ENCODE measurements at places on chromosomes 1 and 21.

DNA sequence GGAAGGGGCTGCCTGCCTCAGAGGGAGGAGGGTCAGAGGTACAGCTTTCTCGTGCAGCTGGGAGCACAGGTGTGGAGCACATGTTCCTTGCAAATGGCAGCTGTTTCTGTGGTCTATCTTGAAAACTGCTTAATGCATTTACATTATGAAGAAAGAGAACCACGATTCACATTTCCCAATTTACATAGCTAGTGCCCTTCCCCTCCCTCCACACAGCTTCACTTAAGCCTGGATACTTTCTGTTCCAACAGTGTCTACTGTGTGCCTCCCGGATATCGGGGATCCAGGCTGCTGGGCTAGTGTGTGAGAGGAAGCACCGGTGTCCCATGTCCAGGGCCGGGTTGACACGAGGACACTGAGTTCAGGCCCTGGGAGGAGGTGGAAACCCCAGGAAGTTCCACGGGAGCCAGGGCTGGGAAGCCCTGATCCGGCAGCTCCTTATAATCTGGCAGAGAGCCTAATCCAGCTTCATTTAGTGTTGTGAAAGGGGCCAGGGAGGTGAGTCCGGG lies 31.6 kb downstream of the TMCC2 start:
- DNase-seq = no peak

DNA sequence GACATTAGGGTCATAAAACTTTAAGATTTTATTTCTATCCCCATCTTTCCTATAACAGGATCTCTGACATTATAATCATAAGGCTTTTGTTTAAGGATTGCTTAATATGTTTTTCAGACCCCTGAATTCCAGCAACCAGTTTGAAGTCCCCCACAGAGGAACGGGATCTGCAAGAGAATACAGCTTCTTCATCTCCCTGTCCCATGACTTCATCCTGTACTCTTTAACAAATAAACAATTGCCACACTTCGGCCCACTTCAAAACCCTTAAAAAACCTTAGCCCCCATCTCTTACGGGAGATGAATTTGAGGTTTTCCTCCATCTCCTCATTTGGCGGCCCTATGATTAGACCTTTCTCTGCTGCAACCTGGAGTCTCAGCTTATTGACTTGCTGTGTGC lies 35.8 kb downstream of the TESK2 start:
- no peak for DNase-seq

GRCh38 chr1:17397910-17398695 lies 26.1 kb downstream of the PADI6 start:
- DNase-seq = no peak

- DNase-seq = peak; percentile 57
These were observed 35.8 kb downstream of the EVI5 start for GRCh38 chr1:92749024-92749634.

- DNase-seq = peak; percentile 92
These were observed 16.3 kb downstream of the BATF3 start for GRCh38 chr1:212683357-212683722.

DNA sequence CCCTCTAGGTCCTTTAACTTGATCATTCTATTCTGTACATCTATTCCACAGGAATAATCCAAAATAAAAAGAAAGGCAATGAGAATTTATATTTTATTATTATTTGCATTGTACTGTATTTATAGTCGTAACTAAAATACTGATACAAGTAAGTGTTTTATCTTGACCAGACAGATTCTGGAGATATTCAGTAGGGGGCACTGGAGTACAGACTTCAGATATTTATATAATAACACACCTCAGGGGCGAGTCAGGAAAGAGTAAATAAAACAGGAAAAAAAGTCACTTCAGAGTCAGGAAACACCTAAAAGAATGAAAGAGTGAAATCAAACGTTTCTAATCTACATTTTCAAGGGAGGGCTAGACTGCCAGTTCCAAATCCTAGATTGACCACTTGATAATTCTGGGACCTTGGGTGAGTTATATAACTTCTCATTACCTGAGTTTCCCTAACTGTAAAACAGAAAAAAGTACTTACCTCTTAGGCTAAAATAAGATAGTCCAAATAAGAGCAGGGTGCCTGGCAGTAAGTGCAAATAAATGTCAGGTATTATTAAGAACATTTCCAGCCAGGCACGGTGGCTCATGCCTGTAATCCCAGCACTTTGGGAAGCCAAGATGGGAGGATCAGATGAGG lies 31.1 kb upstream of the MTF1 start:
- DNase-seq = peak; percentile 30

DNA sequence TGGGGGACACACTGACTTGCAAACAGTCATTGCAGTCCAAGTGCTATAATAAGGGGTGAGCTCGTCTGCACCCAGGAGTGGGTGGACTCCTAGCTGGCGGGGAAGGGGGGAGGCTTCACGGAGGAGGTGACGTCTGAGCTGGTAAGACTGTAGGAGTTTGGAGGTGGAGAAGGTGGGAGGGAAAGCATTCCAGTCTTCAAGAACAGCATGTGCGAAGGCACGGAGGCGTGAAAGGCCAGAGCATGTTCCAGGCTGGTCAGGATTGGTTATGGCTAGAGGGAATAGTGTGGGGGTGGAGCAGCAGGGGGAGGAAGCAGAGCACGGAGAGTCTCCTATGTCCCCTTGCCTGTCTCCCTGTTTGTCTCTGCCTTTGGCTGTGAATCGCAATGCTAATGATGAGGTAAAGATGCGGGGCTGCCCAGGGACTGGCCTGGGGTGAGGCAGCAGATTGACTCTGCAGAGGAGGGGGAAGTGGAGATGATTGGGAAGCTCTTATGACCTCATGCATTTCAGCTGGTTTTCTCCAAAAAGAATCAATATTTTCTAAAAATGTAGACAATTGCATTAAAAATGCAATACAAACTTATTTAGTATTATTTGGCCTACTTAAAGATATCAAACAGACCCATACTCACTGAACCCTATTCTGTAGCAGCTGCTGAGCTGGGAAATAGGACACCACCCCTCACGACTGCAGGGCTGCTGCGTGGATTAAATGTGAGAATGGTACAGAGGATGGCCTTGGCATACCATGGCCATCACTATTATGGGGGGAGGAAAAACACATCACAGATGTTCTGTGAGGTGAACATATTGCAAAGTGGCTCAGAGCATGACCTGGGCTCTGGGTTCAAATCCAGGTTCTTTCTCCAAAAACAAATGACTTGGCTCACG lies 2.6 kb upstream of the ZNF436 start:
- no peak for DNase-seq

DNA sequence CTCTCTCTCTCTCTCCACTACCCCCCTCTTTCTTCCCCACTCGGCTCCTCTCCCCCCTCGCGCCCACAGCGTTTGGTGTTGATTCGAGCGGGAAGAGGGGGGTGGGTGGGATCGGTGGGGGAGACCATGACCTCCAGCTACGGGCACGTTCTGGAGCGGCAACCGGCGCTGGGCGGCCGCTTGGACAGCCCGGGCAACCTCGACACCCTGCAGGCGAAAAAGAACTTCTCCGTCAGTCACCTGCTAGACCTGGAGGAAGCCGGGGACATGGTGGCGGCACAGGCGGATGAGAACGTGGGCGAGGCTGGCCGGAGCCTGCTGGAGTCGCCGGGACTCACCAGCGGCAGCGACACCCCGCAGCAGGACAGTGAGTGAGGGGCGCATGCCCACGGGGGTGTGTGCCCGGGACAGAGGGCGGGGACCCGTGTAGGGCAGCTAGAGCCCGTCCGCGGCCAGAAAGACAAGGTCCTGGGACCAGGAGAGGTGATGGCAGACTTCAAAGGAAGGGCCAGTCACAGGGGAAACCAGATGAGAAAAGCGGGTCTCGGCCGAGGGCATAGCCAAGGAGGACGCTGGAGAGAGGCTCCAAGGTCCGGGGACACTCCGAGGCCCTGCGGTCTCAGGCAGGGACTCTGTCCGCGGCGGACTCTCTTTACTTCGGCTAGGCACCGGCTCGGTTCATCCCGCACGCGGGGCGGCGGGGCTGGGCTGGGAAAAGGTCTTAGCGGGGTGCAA lies at the start of gene PRRX1:
Gene PRRX1, plus strand, starts transcription at position 39 of the 735 bp plus-strand sequence. Its CDS starts 88 bp downstream, at position 127.
- DNase-seq = no peak

DNA sequence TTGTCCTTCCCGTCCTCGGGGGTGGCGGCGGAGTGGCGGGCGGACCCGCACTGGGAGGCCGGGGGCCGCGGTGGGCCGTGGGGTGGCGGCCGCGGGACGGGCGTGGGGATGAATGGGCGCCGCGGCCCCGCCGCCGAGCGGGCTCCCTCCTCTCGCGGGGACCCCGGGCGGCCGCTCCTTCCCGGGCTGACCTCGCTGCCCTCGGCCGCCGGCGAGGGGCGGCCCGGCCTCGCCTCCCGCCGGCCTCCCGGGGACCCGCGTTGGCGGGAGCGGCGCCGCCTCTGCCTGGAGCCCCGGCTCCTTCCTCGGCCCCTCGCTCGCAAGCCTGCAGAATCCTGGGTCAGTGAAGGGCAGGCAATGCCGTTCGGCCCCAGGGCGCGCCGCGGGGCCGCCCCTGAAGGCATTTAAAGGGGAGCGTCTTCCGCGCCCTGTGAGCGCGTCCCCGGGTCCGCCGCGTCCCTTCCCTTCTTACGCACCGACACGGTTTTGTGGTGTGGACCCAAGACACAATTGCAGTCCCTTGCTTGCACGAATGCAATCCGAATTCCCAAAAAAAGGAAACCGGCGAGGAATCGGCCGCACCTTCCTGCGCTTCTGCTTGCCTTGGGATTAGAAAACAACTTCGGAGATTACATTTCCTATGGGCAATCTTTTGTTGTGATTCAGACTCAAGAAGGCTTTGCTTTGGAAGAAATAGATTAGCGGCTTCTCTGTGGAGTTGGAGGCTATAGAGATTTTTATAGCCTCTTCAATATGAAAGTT lies 776 bp downstream of the ITSN1 start:
- DNase-seq = no peak

DNA sequence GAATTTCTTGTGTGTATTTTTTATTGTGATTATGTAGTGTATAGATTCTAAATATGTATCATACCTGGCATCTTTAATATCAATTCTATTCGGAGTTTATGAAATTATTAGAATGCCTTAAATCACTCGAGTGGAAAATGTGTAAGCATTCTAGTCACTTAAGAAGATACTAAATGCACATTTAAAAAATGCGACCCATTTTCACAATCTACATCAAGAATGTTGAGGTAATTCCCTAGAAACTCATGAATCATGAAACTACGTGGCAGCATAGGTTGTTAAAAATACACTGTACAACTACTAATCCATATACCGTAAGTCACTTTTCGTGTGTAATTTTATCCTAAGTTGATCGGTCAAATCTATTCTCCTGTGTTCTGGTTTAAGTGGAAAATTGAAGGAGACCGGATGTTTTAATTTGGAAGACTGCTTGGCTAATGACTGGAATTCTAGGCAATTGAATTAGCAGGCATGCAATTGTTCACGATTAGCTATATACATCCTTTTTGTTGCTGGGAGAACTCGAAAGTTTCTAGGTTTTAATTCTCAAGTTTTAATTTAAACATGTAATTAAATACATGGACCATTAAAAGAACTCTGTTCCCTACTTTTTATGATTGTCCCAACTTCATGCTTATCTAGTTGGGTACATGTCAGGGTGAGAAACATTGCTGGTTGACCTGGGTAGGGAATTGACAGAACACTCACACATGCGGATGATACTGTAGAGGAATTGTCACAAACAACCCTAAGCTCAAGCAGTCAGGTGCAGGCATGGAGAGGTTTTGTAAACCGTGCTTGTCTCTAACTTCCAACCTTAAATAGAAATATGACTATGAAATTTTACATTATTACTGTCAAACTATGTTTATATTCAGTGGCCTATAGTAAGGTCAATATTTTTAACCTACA lies 6.6 kb downstream of the ZBTB18 start:
- no peak for DNase-seq

- no peak for DNase-seq
These were observed 97.1 kb downstream of the AK5 start for GRCh38 chr1:77378723-77379535.

- peak; percentile 32 for DNase-seq
These were observed 797 bp downstream of the WDR47 start for GRCh38 chr1:109040989-109041620.

GRCh38 chr1:54479841-54480524 lies 68.0 kb upstream of the ACOT11 start:
- DNase-seq = no peak

DNA sequence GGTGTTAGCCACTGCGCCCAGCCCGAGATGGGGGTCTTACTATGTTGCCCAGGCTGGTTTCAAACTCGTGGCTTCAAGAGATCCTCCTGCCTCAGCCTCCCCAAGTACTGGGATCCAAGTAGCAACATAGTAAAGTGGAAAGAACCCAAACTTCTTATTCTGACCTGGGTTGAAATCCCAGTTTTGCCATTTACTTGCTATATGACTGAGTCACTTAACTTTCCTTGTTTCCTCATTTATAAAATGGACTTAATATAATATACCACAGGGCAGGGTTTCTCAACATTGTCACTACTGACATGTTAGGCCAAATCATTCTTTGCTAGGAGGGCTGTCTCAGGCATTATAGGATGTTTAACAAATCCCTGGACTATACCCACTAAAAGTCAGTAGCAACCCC lies 6.7 kb downstream of the PFDN2 start:
- no peak for DNase-seq

DNA sequence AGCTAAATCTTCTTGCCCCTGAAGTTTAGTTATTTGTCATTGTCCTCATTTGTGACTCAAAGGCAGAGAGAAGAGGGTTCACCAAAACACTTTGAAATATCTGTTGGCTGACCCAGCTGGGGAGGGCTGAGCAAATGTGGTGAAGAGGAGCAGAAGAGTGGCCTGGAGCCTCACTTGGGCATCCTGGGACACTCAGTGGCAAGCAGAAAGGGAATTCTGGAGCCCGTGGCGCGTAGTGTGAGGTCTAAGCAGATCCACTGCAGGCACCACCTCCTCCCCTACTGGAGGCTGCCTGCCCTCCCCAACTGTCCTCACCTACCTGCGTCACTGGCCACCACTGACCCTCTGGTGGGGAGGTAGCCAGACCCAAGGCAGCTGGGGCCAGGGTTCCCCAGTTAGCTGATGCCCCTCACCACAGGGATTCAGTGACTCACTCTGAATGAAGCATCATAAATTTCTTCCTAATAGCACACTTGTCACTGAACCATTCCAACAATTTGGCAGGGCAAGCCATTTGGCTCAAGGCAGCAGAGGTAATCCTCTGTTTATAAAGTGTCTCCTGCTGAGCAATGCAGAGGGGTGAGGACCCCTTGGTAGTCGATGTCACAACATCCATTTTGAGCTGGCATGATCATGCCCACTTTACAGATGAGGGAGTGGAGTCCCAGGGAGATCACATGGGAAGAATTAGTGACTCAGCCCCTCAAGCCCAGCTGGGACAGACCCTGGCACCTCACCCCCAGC lies 80.3 kb downstream of the NENF start:
- peak; percentile 23 for DNase-seq

- no peak for DNase-seq
These were observed 9.1 kb downstream of the KCNT2 start for GRCh38 chr1:196598942-196599748.

DNA sequence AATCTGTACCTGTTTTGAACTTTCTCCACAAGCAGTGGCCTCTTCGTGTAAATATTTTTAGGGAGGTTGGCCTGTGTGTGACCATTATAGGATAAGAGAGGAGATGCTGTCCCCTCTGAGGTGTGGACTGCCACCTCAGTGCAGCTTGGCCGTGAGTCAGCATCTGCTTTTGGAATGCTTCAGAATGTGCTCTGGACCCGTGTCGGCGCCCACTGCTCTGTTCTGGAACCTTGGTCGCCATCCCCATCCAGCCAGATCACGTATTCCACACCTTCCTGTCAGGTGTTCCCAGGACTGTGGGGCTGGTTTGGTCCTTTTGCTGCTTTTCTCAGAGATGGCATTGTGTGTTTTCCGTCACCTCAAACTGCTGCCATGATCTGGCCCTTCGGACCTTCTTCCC lies 5.5 kb downstream of the UCK2 start:
- DNase-seq = no peak
